Pulmonary artery endothelial cell (primary cell): ENCODE measurements at places on chromosomes 12 and 14. TPM values are rescaled to one million over a fixed set of nuclear protein-coding genes. Genes with fewer than 3 reads are reported as not detected.

ZNF268 gene
- total RNA-seq = 27.8 and 62.3 TPM in 2 replicates

RAPGEF3 gene
- total RNA-seq = 17.0 and 35.8 TPM in 2 replicates

CCDC197 gene
- not detected in 2 replicates for total RNA-seq

LRRC9 gene
- not detected in 2 replicates for total RNA-seq

TSPAN11 gene
- total RNA-seq = 0.28 and 2.2 TPM in 2 replicates

LTB4R2 gene
- 3.6 and 4.2 TPM in 2 replicates for total RNA-seq

GYS2 gene
- total RNA-seq = not detected in 2 replicates

CELA1 gene
- total RNA-seq = not detected in 2 replicates

PTPRQ gene
- not detected in 2 replicates for total RNA-seq

OVCH1 gene
- 0.21 TPM in 1 of 2 replicates, not detected in the other for total RNA-seq

AACS gene
- 32.0 and 32.7 TPM in 2 replicates for total RNA-seq

CSAD gene
- 4.1 and 4.2 TPM in 2 replicates for total RNA-seq

GDF3 gene
- total RNA-seq = 0.13 TPM in 1 of 2 replicates, not detected in the other

ANKRD9 gene
- 13.2 and 19.1 TPM in 2 replicates for total RNA-seq

PTPN11 gene
- 84.0 and 112 TPM in 2 replicates for total RNA-seq

RNASE7 gene
- not detected in 2 replicates for total RNA-seq

TPPP2 gene
- not detected in 2 replicates for total RNA-seq

SIX1 gene
- 0.73 and 1.4 TPM in 2 replicates for total RNA-seq

GUCY2C gene
- total RNA-seq = not detected in 2 replicates

TMEM229B gene
- total RNA-seq = 0.07 TPM in 2 replicates

RPS6KL1 gene
- total RNA-seq = 11.5 and 14.8 TPM in 2 replicates

TBX3 gene
- total RNA-seq = 0.20 and 0.81 TPM in 2 replicates

CMA1 gene
- not detected in 2 replicates for total RNA-seq

HEATR5A gene
- 28.0 and 47.3 TPM in 2 replicates for total RNA-seq

HOXC12 gene
- total RNA-seq = not detected in 2 replicates

MMP14 gene
- 237 and 295 TPM in 2 replicates for total RNA-seq

KRT75 gene
- total RNA-seq = not detected in 2 replicates

RTL1 gene
- not detected in 2 replicates for total RNA-seq

SPX gene
- total RNA-seq = 0.07 TPM in 1 of 2 replicates, not detected in the other
